ENCODE measurements at places on chromosomes 3 and 15.

DNA sequence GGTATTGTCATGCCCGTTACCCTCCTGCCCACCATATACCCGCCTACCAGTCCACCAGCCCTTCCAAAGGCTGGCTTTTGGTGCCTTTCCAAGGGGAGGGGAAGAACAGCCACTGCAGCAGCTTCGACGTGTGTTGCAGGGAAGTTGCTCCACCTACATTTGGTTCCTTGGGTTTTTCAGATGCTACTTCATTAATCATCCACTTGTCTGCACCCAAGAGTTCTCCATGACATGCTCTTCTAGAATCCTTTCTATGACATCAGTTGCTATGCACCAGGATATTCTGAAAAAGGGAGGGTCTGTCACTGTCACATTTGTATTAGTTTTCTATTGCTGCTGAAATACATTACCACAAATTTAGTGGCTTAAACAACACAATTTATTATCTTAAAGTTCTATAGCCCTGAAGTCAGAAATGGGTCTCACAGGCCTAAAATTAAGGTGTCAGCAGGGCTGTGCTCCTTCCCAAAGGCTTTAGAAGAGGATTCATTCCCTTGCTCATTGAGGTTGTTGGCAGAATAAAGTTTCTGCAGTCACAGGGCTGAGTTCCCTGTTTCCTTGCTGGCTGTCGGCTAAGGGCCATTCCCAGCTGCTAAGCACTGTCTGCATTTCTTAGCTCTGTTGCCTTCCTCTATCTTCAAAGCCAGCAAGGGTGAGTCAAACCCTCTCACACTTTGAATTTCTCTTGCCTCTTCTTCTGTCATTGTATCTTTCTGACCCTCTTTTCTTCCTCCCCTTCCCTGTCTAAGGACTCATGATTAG lies at the start of gene LYZL4:
LYZL4 (minus strand) TSS at position 241 of the 762 bp plus-strand sequence. CDS start 3,359 bp downstream, outside the sequence.
- DNase-seq, result no peak

- DNase-seq, result no peak
These were observed 172.3 kb upstream of the OSBPL11 start for GRCh38 chr3:125767641-125768040.

- DNase-seq, result no peak
These were observed 101.2 kb downstream of the WDR72 start for GRCh38 chr15:53658255-53658654.

DNA sequence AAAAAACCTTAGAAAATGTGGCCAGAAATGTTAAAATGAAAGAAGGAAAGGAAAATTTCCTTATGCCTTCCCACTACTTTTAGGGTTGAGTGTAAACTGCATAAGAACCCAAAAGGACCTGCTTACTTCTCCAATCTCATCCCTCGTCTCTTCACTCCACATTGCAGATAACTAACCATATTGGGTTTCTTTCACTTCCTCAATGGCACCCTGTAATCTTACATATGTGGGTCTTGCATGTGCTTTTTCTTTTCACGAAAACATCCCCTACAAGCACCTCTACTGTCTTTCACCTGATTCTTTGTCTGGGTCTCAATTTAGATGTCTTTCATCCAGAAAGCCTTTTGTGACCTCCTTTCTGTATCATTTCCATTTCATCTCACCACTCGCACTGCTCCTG lies 23.1 kb downstream of the EOMES start:
- no peak for DNase-seq

DNA sequence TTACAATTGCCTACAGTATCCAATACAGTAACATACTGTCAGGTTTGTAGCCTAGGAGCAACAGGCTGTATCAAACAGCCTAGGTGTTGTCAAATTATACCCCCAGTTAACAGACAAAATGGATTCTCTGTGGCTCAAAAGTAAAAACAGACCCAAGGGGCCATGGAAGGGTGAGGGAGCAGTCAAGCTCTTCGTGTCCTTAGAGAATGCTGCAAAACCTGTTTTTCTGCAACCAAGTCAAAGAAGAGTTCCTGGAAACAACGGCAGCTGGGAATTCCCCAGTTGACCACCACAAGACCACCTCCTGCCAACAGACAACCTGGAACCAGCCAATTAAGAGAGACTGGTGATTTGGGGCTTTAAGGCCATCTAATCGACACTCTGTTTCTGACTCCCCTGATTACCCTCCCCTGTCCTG lies 11.1 kb upstream of the THUMPD3 start:
- no peak for DNase-seq

GRCh38 chr3:127062926-127063325 lies 80.0 kb downstream of the PLXNA1 start:
- DNase-seq, result no peak

DNA sequence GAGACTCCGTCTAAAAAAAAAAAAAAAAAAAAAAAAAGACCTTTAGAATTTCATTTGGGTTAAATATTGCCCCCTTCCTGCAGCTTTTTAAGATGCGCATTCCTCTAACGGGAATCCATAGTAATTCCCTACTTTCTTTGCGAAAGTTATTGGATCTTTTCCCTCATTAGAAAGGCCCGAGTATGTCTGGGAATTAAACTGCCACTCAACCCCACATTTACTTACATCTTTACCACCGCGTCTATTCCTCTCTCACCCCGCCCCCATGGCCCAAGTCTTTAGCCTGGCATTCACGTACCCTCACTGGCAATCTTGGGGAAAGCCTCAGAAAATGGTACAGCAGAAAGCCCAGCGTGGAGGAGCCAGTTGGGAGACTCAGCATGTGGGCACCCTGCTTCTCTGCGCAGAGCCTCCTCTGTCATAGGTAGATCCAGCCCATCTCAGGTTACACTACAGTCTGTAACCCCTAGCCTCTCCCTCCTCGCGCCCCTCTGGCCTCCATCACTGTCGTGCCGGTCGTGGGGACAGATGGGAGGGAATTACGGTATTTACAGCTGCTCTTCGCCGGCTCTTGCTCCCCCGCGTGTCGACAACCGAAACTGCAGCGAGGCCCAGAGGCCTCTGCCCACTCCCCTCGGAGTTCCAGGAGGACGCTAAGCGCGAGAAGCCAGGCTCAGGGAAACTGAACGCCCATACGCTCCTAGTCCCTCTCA lies 6.4 kb upstream of the ANKDD1A start:
- no peak for DNase-seq

GRCh38 chr15:73282567-73283365 lies 86.0 kb downstream of the HCN4 start:
- DNase-seq, result no peak

- DNase-seq, result no peak
These were observed 385.0 kb downstream of the MAGI1 start for GRCh38 chr3:65653731-65654130.

DNA sequence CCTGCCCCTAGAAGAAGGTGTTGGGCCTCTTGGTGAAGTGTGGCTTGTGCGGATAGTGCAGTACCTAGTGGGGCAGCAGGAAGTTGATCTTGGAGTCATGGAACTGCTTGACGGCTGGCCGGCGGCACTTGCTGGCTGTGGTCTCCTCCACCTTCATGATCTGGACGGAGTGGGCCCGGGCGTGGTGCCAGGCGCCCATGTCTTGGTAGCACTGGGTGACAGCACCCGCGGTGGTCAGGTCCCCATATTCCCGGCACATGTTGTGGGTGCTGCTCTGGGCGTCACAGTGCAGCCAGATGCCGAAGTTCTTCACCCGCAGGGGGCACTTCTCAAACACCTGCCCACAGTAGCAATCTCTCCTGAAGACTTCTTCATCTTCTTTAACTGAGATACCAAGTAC lies 30.7 kb downstream of the EXOG start:
- DNase-seq, result no peak

DNA sequence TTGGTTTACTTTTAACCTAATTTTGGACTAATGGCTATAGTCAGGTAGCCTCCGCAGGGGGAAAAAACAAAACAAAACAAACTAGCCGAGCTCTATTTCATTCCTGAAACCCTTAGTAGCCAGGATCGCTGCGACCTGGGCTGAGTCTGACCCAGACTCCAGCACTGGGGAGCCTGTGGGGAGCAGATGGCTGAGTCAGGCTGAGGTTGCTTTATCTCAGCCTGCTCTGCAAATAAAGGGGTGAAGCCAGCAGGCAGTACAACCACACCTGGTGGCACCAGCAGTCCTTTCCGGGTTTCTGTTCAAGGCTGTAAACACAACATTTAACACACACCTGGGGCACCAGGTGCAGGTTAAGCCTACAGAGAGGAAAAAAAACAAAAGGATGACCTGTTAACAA lies 27.3 kb downstream of the ABHD2 start:
- DNase-seq, result peak; percentile 34

GRCh38 chr3:5275529-5275928 lies 88.0 kb downstream of the EDEM1 start:
- no peak for DNase-seq

- DNase-seq, result no peak
These were observed 44.0 kb downstream of the LPP start for GRCh38 chr3:188198001-188198400.

- DNase-seq, result no peak
These were observed 30.9 kb upstream of the ATP1B3 start for GRCh38 chr3:141845407-141846049.

DNA sequence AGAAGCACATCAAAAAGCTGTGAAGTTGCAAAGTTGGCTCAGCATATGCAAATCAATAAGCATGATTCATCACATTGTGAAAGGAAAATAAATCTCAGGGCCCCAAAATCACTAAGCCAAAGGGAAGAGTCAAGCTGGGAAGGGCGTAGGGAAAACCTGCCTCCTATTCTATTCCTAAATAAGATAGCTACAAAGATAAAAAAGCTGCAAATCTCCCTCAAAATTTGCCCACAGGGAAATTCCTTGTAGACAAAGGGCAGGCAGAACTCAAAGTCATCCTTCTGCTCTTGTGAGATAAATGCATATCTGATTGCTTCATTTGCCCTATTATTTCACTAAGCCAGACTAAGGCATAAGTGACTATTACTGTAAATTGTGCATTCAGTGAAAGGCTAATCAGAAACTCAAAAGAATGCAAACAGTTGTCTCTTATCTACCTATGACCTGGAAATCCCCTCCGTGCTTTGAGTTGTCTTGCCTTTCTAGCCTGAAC lies 30.5 kb upstream of the CCNL1 start:
- no peak for DNase-seq

DNA sequence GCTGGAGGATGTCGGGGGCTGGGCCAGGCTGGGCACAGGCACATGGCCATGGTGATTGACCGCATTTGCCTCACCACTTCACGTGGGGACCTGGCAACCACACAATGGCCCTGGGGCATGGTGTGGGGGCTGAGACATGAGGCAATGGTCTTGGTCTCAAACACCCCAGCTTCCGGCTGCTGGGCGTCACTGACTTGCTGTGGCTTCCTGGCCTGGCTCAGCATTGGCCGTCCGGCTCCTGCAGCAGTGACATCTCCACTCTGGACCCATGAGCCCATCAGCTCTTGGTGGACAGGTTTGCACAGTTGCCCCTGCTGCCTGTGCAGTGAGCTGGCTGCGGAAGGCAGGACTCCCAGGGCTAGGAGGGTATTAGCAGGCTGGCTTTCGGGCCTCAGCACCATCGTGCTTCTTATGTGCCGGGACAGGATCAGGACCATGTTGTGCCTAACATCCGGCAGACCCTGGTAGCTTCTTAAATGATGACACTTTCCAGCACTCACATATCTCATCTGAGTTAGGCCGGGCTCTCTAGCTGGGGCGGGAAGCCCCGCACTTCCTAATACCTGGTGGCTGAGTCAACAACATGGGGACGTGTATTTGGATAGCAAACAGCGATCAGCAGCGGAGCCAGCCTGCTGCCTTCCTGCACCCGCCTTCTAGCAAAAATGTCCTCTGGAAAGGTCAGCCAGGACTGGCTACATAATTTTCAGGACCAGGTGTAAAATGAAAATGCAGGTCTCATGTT lies 34.1 kb downstream of the ZNF710 start:
- no peak for DNase-seq

DNA sequence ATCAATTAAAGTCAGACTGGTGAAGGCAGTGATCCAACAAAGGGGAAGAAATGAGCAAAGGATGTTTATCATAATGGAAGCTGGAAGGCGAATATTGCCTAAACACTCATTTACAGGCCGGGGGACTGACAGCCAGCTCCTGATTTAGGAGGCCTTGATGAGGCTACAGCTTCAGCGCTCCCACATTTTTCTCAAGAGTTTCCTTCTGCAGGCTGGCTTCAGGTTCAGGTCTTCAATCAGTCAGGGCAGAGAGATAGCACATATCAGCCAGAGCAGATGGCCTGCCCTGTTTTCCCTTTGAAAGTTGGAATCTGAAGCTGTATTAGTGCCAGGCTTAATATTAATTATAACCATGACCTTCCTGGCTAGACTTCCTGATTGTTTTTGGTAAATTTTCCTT lies 218.9 kb downstream of the SV2B start:
- no peak for DNase-seq

DNA sequence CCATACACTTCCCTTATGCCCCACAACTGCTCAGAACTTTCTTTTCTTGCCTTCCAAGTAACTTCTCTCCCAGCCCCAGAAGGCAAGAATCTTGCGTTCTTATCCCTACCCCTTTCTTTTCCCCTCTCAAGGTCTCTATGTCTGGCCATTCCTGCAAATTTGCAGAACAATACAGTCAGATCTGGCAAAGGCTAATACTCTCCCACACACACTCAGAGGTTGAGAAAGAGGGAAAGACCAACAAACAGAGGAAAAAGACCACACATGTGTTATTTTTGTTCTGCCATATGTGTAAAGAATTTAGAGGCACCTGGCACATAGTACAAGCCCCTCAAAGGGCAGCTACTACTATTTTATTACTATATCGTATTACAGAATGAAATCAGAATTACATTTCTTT lies 25.7 kb downstream of the GJD2 start:
- DNase-seq, result no peak

- no peak for DNase-seq
These were observed 18.4 kb downstream of the SPATA12 start for GRCh38 chr3:57078635-57079473.

- no peak for DNase-seq
These were observed 733.6 kb upstream of the GBE1 start for GRCh38 chr3:82494977-82495489.

- DNase-seq, result no peak
These were observed 6.3 kb downstream of the GORASP1 start for GRCh38 chr3:39101022-39101689.

GRCh38 chr3:18787441-18787840 lies 360.9 kb upstream of the KCNH8 start:
- no peak for DNase-seq

DNA sequence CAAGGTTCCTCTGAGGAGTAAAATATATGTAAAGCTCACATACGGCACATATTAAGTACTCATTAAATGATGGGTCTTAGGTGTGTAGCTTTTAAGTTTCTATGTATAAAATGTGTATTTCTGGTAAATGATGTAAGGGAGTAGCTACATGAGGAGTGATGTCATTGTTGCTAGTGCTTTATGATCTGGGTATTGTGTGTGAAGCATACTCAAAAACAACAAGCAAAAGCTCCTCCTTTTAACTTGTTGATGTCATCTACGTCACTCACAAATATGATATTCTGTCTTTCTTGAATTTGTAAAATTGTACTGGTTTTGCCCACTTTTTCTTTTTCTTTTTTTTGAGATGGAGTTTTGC lies 1.4 kb upstream of the HERC1 start:
- DNase-seq, result no peak

- DNase-seq, result no peak
These were observed 75.2 kb downstream of the GADL1 start for GRCh38 chr3:30819067-30819798.
